NCI-H1105 treated with DMSO at 0.1 percent for 48 hours (cell line): ENCODE measurements at places on chromosomes 1 and 21.

GRCh38 chr1:235278915-235279292 lies 49.1 kb downstream of the ARID4B start:
- DNase-seq: no peak

DNA sequence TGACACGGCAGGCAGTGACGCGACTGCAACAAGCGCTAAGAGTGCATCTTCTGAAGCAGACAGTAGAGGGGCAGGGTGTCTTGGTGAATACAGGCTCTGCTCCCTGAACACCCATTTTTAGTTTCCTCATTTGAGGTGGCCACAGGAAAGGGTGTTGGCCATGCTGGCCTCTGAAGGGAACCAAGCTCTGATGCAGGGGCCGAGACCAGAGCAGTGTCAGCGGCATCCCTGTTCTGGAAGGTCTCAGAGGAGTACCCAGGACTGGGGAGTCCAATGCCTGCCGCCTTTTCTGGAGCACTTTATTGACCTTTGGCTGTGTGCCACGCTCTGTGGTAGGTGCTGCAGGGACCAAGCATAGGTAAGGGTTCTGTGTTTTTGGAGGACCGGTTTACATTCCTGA lies 100.4 kb downstream of the KCNJ6 start:
- DNase-seq: no peak

DNA sequence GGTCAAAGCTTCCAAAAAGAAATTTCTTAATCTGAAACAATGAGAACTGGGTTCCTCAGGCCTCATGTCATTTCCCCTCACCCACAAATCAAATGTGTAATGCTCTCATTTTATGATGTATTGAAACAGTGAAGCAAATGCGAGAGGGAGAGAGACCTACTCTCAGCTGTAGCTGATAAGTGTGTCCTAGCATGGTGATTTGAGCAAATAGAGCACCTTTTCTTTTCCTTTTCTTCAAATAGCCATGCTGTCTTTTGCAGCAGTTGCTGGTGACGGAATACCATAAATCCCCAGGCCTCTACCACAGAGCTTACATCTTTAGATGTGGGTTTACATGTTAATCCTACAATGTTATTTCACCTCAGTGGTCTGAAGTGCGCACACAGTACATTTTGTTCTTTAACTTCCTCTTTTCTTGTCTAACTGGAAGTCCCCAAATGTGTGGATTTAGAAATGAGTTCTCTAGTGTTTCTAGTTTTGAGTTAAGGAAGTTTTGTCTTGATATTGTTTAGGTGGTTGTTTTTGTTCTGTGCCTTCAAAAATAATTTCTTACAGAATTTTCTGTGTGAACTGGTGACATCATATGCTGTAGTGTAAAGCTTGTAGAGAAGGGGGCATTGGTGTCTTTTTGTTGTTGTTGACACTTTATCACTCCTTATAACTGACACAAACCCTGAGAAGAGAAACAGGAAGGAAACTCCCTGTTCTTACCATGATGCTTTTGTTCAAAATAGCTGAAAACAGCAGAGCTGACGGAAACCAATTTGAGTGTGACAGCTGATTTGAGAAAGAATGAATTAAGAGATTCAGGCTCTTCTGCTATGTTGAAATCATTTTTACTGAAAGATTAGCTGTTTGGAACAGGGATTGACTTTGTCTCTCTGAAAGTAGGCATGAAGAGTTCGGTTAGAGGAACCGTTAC lies 12.2 kb downstream of the SMAP2 start:
- no peak for DNase-seq

DNA sequence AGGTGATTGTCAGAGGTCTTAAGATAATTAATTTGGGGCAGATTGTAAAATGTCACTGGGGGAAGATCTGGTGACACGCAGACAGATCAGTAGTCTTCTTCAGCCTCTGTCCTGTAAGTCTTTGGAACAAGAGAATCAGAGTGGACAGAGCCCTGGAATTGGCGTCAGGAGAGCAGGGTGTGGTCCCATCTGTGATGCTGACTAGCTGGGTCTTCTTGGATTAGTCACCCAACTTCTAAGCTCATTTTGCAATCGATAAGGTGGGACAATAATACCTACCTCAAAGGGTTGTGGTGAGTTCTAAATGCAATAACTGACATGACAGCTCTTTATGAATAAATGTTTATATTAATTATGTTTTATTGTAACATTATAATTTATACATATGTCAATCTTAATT lies 4.8 kb downstream of the FASLG start:
- no peak for DNase-seq

DNA sequence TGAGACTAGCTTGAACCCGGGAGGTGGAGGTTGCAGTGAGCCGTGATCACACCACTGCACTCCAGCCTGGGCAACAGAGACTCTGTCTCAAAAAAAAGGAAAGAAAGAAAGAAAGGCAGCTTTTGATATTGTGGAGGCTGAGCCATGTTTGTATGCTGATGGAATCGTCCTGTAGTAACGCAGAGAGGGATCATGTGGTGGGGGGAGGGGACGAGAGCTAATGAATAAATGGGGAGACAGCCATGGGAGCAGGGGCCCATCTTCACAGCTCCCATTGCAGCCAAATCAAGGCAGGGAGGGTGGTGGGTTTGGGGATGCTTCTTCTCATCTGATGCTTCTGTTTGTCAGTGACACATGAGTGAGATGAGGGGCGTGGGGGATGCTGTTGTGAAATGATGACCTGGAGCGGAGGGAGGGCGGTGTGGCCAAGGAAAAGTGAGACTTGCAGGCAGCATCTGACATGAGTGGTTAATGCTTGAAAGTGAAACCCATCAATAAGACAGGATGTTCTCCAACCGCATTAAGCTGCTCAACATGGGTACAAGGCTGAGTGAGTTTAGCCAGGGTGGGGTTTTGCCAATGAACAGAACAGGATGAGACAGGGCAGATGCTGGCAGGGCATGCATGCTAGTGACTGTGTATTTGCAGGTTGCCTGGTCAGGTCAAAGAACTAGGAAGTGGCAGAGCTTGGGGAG lies 16.7 kb downstream of the SPATA21 start:
- DNase-seq: no peak

- peak; percentile 8 for DNase-seq
Observed at GRCh38 chr1:155012026-155012546, 9.5 kb downstream of the ZBTB7B start.

GRCh38 chr1:73943270-73943669 lies 254.7 kb downstream of the LRRIQ3 start:
- DNase-seq: no peak

DNA sequence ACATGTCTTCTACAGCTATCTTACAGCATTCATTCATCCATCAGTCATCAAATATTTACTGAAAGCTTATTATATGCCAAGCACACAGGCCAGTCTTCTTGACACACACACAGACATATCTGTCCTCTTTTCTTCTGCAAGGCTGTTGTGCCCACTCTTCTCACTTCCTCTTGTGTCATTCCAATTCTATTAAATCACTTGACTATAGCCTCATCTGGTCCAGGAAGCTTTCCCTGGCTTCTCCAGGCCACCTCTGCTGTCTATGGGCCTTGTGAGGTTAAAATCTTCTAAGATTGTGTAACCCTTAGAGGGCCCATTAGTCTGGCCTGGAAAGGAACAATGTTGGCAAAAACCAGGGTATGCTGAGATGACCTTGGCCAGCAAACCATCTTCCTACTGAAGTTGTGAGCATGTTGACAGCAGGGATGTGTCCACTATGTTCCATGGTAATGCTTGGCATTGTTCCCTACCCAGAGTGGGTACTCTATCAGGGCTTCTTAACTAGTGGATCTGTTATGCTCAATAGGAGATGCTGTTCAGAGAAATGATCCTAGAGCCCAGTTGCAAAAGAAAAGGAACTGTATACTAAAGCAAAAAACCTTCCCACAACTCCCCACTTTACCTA lies 5.3 kb downstream of the TRAF3IP3 start:
- DNase-seq: no peak

GRCh38 chr1:18637962-18638834 lies 7.6 kb downstream of the PAX7 start:
- DNase-seq: no peak

DNA sequence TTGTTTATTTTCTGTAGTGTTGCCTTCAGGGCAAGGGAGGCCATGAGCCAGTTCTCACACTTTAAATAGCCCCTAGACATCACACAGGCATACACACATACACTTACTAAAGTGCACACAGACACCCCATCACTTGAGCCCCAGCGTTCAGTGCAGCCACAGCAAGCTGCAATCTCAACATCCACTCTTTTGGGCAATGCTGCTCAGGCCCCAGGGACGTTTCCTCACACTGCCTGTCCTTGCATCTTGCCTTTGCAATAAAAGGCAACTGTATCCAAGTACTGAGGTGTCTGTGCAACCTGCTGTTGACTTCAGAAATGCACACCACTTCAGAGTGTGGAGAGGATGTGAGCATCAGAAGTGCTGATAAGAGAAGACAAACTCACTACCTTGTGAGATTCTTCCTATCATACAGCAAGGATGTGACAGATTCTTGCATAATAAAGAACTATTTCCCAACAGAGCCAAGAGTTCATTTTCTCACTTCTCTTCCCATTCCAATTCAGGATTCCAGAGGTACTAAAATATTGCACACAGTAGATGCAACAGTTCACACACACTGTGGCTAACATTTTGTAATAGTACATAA lies 36.2 kb downstream of the IRF2BP2 start:
- DNase-seq: no peak
